Glutamatergic neuron (in vitro differentiated cells): ENCODE measurements at places on chromosomes 12 and 14.

DNA sequence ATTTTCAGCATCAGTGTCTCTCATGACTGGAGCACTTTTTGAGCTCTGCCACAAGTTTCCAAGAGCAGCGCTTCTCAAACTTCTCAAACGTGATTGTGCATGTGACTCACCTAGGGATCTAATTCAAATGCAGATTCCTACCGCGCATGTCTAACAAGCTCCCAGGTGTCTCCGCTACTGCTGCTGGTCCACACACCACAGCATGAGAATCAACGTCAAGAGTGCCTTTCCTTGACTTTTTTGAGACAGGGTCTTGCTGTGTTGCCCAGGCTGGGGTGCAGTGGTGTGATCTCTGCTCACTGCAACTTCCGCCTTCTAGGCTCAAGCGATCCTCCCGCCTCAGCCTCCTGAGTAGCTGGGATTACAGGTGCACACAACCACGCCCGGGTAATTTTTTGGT is 22.4 kb downstream of the GLRX5 start:
- DNase-seq = no peak

- peak; percentile 45 for DNase-seq
Observed at GRCh38 chr14:20631880-20632389, 9.6 kb downstream of the OR6S1 start.

DNA sequence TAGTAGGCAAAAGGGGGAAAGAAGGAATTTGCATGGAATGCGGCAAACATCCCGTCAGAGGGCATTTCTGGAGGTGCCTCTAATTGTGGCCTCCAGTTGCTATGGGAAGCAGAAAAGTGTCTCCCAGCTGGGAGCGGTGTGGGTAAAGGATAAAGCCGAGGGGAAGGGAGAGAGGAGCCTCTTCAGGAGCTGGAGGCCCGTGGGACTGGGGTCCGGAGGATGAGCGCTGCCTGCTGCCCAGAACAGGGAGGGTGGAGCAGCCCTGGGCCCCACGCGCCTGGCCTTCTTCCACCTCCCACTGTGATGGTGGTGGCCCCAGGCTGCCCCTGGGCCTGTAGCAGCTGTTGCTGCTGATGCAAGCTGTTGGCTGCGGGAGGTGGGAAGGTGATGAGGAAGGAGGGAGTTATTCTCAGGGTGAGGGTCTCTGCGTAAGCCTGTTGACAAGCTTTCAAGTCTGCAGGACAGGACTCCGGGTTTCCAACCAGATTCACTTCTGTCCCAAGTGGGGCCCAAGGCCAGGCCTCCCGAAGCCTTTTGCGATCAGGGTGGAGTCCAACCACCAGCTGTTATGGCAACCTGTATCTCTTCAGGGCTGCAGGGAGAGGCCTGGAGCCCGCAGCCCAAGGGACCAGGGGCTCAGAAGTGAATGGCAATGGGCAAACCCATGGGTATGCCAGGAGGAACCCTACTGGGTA is 19.1 kb upstream of the PGF start:
- no peak for DNase-seq

DNA sequence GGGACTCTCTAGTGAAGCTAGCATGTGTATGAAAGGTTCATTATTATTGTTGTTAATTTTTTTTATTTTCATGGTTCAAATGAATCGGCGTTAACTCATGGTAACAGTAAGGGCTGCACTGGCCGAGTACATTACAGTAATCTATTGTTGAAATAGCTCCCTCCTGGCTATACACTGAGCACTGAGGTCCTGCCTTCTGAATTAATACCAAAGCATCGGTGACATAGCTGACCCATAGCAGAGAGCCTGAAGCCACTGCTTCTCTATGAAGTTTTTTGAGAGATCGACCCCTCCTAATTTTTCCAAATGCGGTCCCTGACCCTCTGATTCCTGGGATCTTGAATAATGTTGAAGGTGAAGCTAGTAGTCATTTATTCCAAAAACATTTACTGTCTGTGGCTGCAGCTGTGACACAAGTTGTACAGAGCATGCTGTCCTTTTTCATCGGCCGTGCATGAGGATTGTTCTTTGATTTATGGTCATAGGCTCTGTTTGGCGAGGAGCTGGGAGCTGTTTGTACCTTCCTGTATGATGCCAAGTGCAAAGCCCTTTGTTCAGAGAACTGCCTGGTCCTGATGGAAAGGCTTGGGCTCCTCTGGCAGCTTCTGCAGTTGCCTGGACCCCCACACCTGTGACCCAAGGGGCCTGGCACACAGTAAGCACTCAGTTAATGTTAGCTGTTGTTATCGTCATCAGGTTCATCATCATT is 486.5 kb downstream of the EGLN3 start:
- no peak for DNase-seq

GRCh38 chr12:4246116-4246515 is 27.4 kb upstream of the CCND2 start:
- no peak for DNase-seq

DNA sequence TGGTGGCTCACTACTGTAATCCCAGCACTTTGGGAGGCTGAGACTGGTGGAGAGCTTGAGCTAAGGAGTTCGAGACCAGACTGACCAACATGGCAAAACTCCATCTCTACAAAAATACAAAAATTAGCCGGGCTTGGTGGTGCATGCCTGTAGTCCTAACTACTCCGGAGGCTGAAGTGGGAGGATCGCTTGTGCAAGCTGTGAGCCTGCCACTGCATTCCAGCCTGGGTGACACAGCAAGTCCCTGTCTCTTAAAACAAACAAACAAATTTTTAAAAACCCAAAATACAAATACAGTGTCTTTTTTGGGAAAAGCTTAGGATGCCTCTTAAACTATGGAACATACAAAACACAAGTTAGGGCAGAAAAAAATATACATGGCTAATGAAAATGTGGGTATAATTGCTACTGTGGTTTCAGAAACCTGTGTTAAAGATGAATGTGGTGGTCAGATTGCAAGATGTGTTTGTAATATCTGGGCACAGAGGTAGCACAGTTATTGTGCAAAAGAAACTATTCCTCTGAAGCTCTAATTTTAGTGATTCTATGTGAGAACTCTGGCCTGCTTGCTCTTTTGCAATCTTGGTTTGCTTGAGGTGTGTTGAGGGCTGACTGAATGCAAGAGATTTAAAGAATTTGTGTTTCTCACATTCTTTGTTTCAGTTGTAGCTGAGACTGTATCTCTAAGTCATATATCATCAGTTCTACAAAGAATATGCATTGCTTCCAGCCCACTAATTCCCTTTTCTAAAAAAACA is 3.9 kb upstream of the HSPA2 start:
- DNase-seq = no peak

GRCh38 chr12:114141921-114142564 is 175.9 kb upstream of the RBM19 start:
- DNase-seq = no peak

- DNase-seq = no peak
Observed at GRCh38 chr12:125166041-125166440, 100.8 kb downstream of the AACS start.

GRCh38 chr14:36174767-36175424 is 1.6 kb downstream of the PTCSC3 start:
- DNase-seq = no peak

DNA sequence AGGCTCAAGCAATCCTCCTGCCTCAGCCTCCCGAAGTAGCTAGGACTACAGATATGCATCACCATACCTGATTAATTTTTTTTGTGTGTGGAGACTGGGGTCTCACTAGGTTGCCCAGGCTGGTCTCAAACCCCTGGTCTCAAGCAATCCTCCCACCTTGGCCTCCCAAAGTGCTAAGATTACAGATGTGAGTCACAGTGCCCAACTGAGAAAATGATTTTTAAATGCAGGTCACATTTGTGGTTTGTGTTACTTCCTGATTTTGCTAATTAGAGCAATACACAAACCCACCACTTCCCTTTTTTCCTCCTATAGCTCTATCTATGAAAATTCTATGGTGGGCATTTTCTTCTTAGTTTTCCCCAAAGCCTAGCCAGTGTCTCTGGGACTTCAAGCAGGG is 45.5 kb upstream of the TMEM263 start:
- no peak for DNase-seq

- DNase-seq = no peak
Observed at GRCh38 chr14:23045419-23046357, 3.7 kb downstream of the PSMB11 start.

DNA sequence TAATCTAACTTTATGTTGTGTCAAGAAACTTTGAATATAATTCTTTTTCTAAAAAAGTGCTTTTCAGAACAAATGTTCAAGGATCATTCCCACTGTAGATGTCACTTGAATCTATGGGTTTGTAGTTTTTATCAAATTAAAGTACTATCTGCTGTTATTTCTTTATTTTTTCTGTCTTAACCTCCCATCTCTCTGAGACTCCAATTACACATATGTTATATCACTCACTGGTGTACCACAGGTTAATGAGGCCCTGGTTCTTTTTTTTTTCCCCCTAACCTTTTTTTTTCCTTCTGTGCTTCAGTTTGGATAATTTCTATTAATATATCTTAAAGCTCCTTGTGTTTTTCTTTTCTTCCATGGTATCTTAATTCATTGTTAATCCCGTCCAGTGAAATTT is 279.9 kb upstream of the RGS6 start:
- no peak for DNase-seq

GRCh38 chr12:85725991-85726390 is 110.2 kb downstream of the RASSF9 start:
- no peak for DNase-seq

DNA sequence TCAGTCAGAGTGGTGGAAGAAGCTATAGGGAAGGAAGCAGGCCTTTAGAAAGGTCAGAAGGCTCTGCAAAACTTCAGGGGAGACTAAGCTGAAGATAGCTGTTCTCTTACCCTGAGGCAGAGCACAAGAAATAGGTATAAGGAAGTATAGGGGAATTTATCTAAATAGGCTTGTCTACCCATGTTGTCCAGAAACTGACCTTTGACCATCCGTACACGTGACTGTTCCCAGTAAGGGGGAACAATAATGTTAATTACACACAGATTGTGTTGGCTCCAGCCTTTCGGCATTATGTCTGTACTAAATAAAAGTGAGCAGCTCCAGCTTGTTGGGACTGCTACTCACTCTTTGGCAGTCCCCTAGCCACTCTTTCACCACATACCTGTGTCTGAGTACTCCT is 59.0 kb downstream of the SLCO1B1 start:
- no peak for DNase-seq

GRCh38 chr12:126400831-126401230 is 1335.6 kb downstream of the AACS start:
- no peak for DNase-seq

- no peak for DNase-seq
Observed at GRCh38 chr14:35988550-35988949, 162.4 kb downstream of the BRMS1L start.

DNA sequence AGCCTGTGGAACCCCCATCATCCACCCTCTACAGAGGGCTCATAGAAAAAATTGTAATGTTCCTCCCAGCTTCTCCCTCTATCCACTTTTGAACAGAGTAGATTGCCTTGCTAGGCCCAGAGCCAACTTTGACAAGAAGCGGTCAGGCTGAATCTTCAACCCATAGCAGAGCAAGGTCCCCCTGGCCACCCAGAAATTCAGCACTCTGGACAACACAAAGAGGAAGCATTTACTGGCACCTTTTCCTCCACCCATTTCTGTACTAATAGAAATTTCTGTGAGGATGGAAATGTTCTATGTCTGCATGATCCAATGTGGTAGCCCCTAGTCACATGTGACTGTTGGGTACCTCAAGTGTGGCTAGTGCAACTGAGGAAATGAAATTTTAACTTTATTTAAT is 42.7 kb upstream of the OXA1L start:
- no peak for DNase-seq

GRCh38 chr14:45819107-45819506 is 566.1 kb upstream of the MIS18BP1 start:
- DNase-seq = no peak

DNA sequence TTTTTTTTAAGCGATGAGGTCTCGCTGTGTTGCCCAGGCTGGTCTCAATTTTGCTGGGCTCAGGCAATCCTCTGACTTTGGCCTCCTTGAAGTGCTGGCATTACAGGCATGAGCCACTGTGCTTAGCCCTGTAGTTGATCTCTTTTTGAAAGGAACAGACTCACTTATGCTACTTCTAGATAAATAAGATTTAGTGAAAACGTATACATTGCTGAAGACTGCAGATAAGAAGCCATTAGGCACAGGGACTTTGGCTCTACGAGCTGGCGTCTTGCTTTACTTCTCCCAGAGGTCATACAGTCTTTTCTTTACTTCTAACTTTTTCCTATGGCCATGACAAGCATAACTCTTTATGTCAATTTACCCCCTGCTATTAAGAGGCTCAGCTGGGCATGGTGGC is 9.4 kb downstream of the PTGR2 start:
- DNase-seq = no peak

GRCh38 chr12:131928080-131928710 is 881 bp upstream of the PUS1 start:
- no peak for DNase-seq

DNA sequence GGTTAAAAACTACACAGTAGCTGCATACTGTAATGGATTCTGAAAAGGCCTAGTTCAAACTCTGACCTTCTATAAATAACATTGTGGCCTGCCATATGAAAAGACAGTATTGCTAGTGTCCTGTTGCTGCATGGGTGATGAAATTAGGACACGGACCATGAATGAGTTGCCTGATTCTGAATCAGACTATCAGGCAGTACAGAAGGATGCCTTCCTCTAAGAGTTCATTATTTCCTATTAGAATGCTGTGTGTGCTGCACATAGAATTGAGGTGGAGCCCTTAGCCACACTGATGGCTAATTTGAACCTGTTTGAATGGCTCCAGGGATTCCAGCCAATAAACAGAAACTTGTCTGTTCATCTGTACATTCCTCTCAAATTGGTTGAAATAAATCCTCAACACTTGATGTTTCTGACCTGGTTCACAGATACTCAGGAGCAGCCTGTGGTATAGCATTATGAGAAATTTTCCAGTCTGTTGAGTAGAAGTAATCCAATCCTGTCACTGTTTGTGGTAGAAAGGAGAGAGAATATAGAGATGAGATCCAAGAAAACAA is 483.2 kb downstream of the APAF1 start:
- no peak for DNase-seq

DNA sequence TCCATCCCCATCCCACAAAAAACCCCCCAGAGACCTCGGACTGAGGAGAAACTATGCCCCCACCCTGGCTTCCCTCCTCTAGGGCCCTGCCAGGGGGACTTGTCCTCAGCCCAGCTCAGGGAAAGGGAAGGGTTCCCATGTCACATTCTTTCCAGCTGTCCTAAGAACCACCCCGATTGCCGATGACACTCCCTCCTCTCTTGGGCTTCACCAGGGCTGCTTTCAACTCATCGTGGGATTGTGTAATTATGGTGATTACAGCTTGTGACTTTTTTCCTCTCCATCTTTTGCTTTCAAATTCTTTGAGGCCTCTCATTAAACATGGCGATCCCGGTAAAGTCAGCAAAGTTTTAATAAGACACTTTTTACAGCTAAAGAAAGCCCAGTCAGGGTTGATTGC is 344.0 kb downstream of the DPF3 start:
- DNase-seq = no peak

GRCh38 chr14:99401621-99402284 is 78.9 kb downstream of the SETD3 start:
- DNase-seq = no peak

DNA sequence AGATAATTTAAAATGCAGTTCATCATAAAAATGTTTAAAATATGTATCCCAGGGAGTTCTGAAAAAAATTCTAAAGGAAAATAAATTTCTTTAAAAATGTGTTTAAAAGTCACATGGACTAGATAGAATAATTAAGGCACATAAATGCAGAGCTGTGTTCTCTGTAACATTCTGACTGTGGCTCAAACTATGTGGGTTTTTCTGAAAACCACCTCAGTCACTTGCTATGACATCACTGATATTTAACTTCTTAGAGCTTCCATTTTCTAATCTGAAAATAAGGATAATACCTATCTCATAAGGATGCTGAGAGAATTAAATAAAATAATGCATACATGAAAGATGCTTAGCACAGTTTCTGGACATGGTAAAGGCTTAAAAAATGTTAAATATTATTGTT is 107.3 kb downstream of the SLC41A2 start:
- no peak for DNase-seq
